Stimulated activated CD8-positive, alpha-beta memory T cell treated with anti-CD3 and anti-CD28 coated beads, Interleukin-2, amount 100 ng/mL, for 1 hour (primary cell): ENCODE measurements at places on chromosomes 13 and 19.

DNA sequence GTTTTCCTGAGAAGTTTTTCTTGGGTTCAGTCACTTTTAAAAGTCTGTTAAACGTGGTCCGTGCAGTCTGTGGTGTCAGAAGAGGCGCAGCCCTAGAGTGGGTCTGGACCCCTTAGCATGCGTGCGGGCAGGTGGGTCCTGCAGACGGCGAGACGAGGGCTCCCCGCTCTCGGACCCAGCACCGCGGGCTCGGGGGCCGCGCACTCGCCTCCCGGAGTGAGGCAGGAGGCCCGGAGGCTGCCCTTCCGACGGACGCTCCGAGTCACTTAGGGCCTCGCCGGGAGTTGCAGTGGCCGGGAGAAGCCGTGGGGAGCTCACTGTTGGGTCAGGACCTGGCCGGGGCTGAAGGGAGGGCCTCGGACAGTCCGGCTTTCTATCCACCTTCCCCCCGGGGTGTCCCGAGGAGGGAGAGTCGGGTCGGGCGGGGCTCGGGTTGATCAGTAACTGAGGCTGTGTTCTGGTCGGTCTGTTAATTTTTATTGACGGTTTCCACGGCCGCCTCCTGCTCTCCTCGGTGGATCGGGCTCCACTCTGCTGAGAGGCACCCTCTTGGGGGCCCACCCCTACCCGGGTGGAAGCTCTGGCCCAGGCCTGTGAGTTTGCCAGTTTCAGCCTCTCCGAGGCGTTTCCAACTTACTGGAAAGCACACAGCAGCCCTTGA is 1.3 kb downstream of the PTBP1 start:
- DNase-seq = no peak

DNA sequence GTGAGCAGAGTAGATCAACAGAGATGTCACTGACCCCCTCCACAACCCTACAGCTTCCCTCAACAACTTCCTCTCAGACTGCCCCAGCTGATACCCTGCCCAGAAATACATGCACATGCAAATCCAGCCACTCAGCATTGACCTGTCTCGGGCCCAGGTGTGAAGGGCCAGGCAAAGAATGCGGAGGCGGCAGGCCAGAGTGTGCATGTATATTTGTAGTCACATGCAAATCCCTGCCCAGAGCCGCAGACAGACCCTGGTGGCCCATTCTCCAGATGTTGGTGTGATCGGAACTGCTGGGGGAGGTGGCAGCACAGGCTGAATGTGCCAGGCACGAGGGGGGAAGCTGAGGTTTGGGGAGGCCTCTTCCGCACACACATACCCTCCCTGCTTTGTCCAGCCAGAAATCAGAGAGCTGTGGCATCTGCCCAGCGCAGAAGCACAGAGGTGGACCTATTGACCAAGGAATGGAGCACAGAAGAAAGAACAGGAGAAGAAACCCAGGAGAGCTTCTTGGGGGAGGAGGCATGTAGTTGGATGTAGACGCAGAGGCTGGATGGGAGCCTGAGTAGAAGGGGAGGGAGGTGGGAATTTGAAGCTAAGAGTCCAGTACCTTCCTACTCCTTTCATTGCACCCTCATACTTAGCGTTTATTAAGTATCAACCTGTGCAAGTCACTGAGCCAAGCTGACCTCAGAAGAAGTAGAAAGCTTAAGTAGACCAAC is 14.4 kb downstream of the MEF2B start:
- no peak for DNase-seq

GRCh38 chr13:37997641-37998040 is 128.1 kb upstream of the TRPC4 start:
- DNase-seq = no peak

GRCh38 chr13:37914781-37915391 is 45.3 kb upstream of the TRPC4 start:
- no peak for DNase-seq

DNA sequence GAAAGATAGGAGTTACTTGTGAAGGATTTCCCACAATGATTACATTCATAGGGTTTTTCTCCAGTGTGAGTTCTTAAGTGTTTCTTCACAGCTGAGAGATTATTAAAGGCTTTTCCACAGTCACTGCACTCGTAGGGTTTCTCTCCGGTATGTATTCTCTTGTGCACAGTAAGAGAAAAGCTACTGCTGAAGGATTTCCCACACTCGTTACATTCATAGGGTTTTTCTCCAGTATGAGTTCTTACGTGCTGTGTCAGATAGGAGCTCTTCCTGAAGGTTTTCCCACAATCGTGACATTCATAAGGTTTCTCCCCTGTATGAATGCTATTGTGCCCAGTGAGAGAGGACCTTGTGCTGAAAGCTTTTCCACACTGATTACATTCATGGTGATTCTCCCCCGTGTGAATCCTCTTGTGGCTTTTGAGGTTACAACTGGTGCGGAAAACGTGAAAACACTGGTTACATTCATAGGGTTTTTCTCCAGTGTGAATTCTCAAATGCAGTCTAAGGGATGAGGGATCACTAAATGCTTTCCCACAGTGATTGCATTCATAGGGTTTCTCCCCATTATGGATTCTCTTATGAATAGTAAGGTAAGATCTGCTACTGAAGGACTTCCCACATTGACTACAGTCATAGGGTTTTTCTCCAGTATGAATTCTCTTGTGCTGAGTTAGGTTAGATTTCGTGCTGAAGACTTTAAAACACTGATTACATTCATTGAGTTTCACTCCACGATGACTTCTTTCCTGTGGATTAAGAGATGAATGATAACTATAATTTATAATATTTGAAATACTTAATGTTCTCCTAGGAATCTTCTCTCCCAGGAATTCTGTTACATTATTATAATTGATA is 20.6 kb downstream of the ZNF558 start:
- DNase-seq = no peak

DNA sequence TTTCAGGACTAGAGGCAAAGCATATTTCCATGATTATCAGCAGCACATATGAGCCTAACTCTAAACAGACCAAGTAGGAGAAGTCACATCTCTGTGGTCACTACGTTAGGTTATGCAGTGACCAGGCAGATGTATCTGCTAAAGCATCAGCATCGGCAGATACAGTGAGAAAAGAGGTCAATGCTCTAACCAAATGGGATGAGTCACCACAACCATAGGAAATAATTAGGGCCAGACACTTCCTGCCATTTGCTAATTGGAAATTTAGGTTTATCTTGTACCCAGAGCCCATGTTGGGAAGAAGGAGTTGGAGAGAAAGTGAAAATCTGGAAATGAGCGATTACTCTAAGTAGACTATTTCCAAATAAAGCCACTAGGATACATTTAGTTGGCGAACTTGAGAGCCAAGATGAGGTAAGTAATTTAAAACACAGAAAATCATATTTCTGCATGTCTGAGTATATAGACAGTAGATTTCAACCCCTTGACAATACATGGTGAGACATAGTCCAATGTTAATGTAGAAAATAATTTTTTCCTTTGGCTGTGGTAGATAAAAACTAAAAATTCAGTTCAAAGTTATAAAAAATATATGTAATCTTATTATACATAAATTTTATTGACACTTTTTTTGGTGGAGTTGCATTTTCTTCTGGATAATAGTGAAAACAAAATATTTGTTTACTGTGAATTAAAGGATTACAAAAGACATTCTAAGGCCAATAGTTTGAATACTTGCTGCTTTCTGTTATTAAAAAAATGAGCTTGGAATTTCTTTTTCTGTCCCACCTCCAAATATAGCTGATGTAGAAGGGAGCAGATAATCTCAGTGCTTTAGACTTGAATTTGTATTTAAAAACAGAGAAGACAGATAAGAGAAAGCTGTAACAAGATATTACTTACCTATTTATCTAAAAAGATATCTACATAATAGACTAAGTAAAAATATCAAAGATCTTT is 104.4 kb upstream of the CSNK1A1L start:
- no peak for DNase-seq

GRCh38 chr19:16263141-16263761 is 61.4 kb upstream of the KLF2 start:
- no peak for DNase-seq

DNA sequence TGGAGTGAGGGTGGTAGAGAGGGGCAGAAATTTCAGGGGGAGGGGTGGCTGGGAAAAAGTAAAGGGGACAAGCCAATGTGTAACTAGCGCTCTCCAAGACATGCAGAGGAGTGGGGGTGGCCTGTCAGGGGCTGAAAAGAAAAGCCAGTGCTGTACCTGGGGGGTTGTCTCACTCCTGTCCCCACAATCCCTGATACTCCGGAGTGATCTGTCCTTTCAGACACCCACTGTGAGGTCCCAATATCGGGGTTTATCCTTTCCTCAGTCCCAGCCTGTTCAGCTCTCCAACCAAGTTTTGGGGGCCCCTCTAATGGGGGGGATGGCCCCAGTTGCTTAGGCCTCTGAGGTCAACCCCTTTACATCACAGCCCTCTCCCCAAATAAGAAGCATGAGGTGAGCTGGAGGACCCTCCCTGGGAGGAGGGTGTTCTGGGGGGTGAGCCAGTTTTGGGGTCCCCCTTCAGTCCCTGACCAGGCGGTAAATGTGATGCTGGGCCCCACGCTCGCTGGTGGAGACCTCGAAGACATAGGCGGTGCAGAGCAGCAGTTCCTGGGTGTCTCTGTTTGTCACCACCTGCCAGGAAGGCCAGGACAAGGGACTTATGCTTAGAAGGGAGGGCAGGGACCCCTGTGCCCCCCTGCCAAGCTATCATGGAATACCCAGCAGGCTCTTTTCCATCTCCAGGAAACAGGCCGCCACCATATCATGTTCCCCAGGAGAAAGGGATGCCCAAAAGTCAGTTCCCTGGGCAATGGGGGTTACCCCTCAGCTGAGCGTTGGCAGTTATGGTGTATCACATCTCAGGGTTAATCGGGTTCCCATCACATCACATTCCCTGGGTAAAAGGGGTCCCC is 5.9 kb downstream of the CD37 start:
- DNase-seq = no peak

DNA sequence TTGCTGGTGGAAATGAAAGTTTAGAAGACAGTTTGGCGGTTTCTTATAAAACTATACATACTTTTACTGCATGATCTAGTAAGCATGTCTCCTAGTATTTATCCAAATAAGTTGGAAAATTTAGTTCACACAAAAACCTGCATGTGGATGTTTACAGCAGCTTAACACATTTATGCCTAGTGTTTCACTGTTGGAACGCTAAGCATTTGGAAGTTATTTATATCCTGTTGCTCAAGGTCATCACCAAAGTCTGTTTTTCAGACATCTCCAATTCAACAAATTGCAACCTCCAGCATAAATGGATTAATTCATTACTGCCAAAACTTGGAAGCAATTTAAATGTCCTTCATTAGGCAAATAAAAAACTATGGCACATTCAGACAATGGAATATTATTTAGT is 461.8 kb downstream of the SUCLA2 start:
- DNase-seq = no peak

DNA sequence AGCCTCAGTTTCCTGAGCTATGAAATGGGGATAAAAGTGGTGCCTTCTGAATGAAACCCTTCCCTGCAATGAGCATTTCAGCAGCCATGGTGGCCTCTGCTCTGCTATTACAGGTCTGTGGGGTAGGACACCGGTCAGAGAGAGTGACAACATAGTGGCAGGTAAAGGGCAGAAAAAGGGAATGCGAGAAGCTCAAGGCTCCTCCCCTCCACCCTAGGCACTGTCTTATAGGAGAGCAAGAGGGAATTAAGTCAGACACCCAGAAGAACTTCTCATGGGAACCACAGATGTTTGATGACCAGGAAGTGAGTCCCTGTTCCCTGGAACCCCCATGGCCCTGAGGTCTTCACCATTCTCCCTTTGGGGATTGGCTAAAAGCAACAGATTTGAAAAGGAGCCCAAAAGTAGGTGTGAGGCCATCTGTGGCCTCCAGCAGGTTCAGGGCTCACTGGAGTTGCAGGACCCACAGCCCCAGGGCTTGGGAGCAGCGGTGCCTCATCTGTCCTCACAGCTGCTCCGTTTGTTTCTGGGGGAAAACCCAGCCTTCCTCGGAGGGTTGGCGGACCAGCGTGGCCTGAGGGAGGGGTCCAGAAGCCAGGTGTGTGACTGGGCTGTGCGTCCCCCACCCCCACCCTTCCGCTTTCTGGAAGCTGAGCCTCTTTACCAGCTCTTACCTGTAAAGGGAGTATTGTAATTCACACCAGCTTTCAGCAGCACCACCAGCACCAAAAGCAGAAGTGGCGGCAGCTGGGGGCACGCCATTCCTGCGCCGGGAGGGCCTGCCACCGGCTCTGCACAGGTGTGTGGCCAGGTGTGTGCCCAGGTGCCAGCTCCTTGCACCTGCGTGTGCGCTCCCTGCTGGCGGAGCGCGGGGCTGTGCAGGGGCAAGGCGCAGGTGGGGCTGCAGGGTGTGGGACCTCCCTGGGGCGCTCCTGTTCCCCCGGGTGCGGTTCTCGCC is 19.4 kb downstream of the IQCN start:
- DNase-seq = no peak

- no peak for DNase-seq
Measured at GRCh38 chr13:59686798-59687394, 476.8 kb downstream of the DIAPH3 start.

DNA sequence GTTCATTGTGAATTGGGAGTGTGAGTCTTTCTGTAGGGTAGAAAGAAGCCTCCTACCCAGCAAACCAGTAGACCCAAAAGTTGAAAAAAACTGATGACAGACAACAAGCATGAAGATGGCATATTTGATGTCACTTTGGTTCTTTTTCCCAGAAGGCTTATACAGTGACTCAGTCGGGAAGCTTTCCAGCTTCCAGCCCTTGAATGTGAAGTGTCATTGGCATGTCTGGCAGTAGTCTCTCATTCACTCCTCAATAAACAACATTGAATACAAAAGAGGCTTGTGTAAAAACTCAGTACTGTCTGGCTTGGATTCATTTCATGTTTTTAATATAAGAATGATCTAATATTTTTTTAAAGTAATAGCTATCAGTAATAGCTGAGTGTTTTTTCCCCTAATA is 68.7 kb downstream of the IPO5 start:
- DNase-seq = no peak

DNA sequence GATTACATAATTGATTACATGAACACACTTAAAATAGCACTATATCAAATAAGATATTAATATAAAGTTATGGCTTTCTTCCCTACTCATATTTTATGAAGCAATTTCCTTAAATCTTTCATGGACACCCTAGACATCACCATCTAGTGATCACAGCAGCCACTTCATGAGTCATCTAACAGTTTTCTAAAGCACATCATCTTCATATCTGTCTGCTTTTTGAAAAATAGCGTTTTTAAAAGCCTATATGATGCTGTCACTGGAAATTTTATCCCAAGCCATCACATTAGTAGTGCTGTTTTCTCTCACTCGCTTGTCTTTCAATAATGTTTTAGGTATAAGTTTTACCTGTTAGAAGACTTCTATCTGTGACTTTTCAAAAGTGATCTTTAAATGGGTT is 326.1 kb downstream of the SLITRK6 start:
- DNase-seq = no peak

- no peak for DNase-seq
Measured at GRCh38 chr19:13159713-13160112, 9.5 kb downstream of the IER2 start.

- DNase-seq = no peak
Measured at GRCh38 chr19:39385629-39386411, 5.1 kb downstream of the PAF1 start.

DNA sequence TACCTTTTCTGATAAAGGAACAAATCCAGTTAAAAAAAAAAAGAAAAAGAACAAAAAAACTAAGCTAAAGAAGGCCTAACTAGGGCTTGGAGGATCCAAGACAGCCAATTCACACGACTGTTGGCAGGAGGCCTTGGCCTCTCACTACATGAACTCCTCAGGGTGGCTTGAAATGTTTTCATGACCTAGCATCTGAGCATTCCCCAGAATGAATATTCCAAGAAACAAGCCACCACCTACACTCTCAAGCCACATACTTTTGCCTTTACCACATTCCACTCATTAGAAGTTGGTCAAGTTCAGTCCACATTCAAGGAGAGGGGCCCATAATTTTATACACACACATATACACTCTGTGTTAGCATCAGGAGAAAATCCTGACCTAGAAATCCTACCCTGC is 97.6 kb upstream of the SIAH3 start:
- no peak for DNase-seq

GRCh38 chr19:3151563-3152418 is 16.0 kb downstream of the GNA15 start:
- no peak for DNase-seq
